Glomerular endothelial cell (primary cell): ENCODE measurements at places on chromosomes 5 and 9.

DNA sequence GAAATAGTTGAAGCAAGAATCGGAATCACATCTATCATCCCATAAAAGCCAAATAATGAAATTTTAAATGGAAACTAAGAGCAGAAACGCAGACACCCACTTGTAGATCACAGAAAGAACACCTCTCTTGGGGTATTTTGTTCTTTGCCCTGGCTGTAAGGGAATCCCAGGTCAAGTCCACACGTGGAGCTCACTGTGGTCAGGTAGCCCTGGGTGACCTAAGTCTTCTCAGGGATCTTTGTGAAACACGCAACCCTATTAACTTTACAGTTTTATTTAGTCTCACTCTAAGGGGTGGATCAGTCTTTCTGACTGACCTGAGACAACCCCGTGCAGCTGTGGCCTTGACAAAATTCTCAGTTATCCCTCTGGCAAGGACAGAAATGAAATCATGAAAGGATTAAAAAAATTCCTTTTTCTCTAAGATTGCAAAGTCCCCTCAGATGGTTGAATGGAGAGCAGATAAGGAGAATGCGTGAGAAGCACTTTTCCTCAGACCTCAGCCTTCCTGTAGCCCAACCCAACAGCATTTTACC lies 111.6 kb downstream of the NREP start:
- no peak for DNase-seq

GRCh38 chr9:4073371-4073770 lies 226.5 kb downstream of the GLIS3 start:
- DNase-seq, result no peak

- DNase-seq, result no peak
Measured at GRCh38 chr5:42880496-42881150, 68.9 kb upstream of the SELENOP start.

DNA sequence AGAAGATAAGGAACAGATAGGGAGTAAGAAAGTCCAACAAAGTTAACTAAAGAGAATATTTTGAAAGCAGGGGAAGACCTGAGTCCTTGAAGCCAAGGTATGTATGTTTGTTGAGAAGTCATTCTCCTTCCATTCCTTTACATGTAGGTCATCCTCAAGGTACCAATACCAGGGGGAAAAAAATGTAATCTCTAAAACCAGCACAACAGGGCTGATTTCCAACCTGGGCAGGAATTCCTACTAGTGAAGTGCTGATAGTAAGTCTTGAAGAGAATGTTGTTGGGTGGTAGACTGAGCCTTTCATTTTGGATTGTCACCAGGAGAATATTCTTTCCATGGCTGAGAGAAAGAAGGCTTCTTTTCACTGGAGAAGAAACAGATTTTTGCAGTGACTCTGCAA lies 117.1 kb upstream of the ZNF462 start:
- no peak for DNase-seq

GRCh38 chr9:98773721-98774120 lies 22.6 kb downstream of the ANKS6 start:
- no peak for DNase-seq

DNA sequence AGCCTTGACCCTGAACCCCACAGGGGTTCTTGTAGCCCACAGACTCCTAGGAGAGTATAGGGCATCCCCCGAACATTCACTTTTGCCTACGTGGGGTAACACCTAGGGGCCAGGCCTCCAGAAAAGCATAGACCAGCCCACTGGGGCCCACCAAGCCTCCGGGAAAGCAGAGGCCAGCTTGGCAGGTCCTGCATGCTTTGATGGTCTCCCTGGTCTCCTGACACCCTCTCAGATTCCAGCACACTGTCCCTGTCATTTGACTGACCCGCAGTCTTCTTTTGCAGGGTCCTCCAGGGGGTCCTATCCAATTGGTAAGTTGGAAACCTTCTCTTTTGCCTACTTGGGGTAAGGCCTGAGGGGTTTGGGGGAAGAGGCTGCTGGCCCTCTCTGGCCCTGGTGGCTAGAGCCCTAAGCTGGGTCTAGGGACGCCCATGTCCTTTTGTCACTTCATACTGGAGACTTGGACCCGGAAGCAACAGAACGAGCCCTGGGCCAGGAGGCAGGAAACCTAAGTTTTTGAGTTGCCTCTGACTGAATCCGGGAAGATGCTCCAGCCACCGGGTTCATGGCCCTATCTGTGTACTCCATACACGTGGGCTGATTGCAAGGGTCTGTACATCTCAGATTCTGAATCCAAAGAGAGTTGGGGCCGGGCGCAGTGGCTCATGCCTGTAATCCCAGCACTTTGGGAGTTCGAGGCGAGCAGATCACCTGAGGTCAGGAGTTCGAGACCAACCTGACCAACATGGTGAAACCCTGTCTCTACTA lies 20.9 kb upstream of the ORM1 start:
- DNase-seq, result no peak

DNA sequence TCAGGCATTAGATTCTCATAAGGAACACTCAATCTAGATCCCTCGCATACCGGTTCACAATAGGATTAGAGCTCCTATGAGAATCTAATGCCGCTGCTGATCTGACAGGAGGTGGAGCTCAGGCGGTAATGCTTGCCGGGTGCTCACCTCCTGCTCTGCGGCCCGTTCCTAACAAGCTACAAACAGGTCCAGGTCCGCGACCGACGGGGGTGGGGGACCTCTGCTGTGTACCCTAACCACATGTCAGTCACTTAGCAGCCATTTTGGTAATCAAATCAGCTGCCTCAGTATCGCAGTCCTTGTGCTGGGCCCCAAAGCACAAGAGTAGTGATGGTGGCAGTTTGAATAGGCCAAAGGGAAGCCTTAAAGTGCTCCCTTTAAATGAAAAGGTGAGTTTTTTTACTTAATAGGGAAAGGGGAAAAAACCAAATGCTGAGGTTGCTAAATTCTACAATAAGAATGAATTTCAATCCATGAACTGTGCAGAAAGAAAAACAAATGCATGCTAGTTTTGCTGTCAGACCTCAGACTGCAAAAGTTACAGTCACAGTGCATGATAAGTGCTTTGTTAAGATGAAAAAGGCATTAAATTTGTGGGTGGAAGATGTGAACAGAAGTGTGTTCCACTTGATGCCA lies 67.0 kb upstream of the TNPO1 start:
- DNase-seq, result no peak
